M059J (cell line): ENCODE measurements at places on chromosomes 11 and 22.

DNA sequence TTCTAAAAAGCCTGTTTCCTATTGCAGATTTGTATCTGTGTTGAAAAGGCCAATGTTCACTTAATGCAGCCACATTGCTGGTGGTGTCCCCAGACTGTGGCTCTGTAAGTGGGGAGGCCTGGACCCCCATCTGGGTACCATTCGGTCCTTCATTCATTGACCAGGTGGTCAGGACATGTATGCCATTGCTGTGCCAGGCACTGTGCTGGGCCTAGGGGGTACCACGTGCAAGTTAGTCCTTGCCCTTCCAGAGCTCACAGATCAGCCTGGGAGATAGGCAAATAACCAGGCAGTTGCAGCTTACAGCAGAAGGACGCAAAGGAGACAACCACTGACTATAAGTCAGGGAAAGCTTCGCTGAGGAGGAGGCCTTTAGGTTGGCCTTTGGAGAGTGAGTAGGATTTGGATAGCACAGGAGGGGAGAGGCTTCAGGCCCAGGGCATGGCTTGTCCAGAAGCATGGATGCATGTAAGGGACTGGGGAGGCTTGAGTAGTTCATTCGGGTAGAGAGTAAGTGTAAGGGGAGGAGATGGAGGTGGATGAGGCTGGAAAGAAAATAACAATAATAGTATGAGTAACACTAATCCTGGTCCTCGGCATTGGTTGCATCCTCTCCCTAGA lies 5.0 kb downstream of the PRDM11 start:
- no peak for DNase-seq

- peak; percentile 91 for DNase-seq
Measured at GRCh38 chr11:75078233-75078632, 18.4 kb downstream of the OR2AT4 start.

DNA sequence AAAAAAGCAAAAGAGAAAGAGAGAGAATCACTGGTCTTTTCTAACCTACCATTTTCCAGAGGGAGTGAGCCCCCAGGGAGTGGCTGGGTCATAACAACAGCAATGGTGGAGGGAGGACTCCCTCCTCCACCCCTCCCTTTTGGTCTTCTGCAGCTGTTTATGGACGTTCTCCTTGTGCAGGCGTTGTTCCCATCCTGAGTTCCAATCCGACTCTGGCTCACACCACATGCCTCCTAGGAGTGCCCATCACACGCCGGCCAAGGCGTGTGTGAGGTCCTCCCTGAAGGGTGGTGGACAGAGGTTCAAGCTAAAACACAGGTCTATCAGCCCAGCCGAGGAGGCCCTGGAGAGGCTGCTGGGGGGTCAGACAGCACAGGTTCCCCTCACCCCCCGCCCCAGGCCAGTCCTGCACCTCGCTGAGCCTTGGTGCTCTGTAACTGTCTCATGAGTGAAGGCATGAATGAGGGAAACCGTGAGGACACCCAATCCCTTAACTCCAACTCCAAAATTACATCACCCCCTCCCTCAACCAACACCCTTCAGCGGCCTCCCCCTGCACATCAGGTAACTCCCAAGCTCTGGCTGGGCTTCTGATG lies 29.4 kb downstream of the IFT27 start:
- no peak for DNase-seq

- DNase-seq: no peak
Measured at GRCh38 chr11:126416542-126417090, 61.1 kb downstream of the ST3GAL4 start.

DNA sequence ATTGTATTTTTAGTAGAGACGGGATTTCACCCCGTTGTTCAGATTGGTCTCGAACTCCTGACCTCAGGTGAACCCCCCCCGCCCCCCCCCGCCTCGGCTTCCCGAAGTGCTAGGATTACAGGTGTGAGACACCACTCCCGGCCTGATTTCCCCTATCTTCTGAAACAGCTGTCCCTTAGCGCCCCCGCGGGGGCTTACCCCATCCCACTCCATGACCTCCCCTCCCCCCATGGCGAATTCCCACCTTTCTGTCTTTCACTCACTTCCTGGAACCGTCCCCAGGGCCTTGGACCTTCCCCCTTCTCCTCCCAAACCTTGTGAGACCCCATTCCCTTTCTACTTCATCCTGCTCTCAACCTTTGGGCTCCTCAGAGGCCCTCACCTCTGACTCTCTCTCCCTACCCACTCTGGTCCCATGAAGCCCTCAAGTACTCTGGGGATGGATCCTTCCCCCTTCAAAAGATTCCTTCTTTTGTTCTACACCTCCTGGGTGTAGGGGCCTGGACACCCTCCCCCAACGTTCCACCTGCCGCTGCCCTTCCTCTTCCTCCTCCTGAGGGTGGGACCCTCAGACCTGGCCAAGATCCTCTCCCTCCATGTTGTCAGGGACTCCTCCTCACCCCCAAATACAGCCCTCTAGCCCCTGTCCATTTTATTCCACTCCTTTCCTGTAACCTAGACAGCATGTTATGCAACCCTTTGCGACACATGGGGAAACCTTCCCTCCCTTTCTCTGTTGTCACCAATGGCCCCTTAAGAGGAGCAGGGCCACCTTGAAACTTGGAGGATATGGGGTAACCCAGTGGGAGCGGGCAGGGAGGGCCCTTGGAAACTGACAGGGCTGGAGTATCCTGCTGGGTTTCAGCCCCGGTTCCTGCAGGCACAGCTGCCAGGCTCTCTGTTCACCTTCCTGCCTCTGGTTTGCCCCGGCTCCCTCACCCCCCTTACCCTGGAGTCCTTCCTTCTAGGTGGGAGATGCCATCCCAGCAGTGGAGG lies 1.1 kb downstream of the PRDX5 start:
- DNase-seq: no peak

DNA sequence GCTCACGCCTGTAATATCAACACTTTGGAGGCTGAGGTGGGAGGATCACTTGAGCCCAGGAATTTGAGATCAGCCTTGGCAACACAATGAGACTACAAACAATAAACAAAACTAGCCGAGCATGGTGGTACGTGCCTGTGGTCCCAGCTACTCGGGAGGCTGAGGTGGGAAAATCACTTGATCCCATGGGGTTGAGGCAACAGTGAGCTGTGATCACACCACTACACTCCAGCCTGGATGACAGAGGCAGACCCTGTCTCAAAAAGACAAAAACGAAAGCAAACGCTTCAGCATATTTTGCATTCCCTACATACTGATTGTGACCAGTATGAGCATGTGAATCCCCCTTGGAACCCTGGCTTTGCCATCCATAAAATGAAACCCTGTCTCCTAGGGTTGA lies 33.9 kb upstream of the MN1 start:
- no peak for DNase-seq

- DNase-seq: no peak
Measured at GRCh38 chr22:50010676-50011446, 1.7 kb downstream of the IL17REL start.

DNA sequence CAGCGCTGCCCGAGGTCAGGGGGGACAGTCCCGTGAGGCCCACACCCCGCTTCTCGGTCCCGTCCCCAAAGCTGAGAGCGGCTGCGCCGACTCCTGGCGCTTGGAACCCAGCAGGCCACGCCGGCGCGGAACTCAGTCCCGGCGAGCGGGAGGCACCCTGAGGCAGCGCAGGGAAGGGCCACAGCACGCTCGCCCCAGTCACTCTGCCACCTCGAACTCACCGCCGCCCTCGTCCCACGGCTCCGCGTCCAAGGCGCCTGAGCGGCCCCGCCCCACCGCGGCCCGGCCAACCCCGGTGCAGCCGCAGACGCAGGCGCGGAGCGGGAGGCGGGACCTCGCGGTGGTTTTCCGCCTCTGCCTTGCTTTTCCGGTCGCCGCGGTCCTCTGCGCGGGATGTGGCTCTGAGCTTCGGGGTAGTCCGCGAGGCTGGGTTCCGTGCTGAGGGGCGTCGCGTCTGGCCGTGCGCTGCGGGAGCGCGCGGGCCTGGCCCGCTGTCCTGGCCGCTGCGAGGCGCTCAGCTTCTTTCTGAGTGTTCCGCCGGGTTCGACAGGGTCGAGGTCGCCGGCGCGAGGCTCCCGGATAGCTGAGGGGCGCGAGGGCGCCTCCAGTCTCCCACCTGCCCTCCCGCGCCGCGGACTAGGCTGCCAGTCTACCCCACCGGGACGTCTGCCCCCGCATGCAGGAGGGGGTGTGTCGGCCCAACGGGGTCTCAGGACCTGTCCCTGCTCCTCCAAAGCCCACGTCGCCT lies at the start of gene CDPF1:
Gene CDPF1, minus strand, starts transcription at position 259 of the 748 bp plus-strand sequence. CDS start 2,009 bp downstream, outside the sequence.
- DNase-seq: peak; percentile 84

DNA sequence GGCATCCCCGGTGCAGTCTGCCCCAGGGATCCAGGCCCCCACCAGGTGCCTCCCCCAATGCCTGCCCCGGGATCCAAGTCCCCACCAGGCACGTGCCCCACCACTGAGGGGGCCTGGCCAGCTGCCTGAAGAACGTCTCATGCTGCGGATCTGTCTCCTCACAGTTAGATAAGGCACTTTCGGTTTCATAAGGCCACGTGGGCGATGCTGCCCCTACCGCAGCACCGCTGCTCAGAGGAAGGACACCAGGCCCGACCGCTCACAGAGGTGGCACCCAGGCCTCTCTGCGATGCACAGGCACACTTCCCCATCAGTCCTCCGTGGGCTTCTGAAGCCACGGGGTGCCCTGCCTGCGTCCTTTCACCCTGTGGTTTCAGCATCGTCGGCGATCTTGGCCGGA lies 68.1 kb upstream of the BID start:
- DNase-seq: no peak

- DNase-seq: no peak
Measured at GRCh38 chr11:61958590-61958989, 8.4 kb downstream of the BEST1 start.

- DNase-seq: no peak
Measured at GRCh38 chr22:31846161-31847115, 92.6 kb downstream of the DEPDC5 start.

DNA sequence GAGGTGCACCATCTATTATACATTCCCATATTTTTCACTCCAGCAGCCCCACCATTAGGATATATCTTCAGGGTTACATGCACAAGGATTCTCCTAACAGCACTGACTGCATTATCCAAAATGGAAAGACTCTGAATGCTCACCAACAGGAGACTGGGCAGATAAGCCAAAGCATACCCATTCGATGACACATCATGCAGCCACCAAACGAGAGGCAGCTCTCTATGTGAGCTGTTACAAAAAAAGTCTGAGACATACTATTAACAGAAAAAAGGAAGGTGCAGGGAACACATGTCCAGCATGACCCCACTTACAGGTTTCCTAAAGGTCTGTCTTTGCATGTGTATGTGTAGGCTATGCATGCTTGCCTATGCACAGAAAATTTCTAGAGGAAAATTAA lies 12.4 kb upstream of the SERPIND1 start:
- peak; percentile 12 for DNase-seq

GRCh38 chr11:69568809-69569097 lies 72.2 kb upstream of the CCND1 start:
- no peak for DNase-seq
